ENCODE measurements at places on chromosomes 16 and 17.

DNA sequence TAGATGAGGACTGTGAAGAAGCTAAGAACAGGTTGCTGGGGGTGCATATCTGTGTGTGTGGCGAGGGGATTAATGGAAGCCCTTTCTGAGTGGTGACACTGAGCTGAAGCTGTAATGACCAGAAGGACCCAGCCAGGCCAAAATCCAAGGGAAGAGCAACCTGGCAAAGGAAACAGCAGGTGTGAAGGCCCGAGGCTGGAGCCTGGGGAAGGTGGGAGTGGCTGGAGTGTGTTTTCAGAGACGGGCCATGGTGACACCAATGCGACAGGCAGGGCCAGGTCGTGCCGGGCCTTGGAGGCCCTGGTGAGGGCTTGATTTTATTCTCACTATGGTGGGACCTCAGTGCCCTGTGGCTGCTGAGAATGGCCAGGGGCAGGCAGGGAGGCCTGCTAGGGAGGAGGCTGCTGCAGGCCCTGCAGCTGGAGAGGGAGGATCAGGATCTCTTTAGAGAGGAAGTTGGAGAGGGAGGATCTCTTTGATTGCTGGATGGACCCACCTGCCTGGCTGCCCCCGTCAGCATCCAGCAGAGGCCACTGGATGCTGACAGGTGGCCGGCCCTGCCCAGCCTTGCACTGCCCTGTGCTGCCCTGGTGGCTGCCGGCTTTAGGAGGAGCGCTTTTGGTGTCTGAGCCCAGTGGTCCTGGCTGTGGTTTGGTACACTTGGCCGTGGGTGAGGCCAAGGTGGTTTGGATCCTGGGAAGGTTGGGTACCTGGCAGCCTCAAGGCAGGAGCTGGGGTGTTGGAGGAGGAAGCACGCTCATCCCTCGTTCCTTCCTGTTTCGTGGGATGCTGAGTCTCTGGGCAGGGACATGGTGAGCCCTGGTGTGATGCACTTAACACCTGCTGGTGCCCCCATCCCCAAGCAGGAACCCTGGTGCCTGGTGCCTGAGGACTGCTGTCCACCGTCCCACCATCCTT lies 188.3 kb downstream of the SEC14L1 start:
- DNase-seq = no peak

DNA sequence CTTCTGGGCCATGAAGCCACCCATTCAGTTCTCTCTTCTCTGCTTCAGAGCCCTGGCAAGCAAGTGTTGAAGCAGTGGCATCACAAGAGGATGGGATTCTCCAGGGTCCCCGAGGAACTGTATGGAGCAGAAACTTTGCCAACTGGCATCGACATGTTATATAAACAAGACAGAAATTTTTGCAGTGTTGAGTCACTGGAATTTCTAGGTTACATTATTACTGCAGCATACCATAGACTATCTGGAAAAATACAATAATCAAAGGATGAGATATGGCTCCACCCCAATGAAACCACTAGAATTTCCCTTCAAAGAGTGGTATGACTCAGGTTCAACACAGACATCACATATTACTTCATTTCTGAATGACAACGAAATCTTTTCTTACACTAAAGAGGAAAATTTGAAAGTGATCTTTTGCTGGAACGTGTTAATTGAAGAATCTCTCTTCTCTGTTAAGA lies 343.0 kb upstream of the DYNLRB2 start:
- no peak for DNase-seq

- DNase-seq = no peak
These were observed 137.5 kb upstream of the IRX3 start for GRCh38 chr16:54424043-54424451.

DNA sequence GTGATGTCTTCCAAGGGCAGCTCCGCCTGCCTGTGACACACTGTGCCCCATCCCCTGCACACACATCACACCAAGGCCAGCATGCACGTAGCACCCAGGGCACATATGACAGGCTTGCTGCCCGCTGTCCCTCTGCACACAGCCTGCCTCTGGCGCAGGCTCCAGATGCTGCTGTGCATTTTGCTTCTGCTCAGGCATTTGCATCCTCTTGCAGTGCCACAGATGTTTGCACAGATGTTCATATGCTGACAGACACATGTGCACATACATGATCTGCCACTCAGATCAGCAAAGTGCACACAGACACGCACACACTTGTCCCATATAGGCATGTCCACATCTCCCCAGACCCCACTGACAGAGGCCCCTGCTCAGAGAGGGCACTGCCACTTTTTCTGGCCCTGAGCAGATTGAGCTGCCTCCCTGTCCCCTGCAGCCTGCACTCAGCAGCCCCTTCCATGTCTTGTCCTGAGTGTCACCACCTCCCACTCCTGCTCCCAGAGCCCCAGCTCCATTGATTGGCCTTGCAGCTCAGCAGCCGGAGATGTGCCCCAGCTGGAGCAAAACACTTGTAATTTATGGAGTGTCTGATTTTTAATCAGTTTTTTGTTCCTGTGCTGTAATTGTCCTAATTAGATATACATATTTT lies 115.1 kb upstream of the RPL38 start:
- no peak for DNase-seq

DNA sequence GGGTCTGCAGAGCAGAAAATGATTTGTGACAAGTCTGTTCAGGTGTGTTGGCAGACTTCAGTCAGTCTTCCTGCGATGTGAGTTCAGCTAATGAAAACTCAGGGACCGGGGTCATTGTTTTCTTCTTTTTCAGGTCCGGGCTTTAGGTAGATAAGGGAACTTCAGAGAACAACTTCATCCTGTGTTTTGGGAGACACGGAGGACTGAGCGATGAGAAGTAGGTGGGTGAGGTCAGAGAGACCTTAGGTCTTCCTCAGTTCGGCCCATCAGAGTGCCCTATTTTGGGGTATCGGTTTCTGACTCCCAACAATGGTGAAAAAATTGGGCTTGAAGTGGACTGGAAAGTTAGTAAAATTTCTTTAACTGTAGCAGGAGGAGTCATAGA lies 88.9 kb upstream of the ATF7IP2 start:
- no peak for DNase-seq

DNA sequence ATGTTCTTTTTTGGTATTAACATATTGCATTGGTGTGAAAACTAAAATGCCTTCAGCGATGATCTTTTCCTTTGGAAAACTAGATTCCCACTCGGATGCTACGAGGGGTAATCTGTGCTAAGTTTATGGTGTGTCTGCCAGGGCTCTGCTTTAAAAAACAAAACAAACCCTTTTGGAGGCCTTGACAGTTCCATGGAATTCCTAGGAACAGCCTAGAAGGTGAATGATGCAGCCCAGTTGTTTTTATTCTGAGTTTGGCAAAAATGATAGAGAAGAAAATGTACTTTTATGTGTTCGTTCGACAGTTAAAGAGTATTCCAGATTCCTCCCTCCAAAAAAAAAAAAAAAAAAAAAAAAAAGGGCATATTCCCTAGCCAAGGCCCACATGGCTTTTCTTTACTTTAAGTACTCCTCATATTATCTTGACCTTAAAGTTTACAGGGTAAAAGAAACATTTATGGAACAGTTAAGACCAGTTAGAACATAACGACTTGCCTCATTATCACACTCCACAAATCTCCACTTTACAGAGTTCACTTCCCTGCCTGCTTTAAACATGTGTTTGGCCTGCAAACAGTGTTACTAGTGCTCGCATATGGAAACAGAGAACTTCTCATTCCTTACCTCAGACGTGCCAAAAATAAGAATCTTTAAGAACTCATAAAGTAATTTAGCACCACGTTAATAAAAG lies 159.1 kb downstream of the WWOX start:
- no peak for DNase-seq

DNA sequence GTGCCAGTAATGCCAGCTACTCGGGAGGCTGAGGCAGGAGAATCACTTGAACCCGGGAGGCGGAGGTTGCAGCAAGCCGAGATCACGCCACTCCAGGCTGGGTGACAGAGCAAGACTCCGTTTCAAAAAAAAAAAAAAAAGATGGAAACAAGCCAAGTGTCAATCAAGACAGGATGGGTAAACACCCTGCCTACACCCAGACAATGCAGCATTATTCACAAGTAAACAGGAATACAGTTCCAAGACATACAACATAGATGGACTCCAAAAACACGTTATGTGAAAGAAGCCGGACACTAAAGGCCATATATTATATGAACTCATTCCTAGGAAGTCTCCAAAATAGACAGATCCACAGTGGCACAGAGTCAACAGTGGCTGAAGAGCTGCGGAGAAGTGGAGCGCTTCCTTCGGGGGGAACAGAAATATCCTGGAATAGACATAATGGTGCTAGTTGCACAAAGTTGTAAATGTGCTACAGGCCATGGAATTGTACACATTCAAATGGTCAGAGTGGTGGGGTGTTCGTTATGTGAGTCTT lies 33.9 kb downstream of the ANKRD11 start:
- no peak for DNase-seq

DNA sequence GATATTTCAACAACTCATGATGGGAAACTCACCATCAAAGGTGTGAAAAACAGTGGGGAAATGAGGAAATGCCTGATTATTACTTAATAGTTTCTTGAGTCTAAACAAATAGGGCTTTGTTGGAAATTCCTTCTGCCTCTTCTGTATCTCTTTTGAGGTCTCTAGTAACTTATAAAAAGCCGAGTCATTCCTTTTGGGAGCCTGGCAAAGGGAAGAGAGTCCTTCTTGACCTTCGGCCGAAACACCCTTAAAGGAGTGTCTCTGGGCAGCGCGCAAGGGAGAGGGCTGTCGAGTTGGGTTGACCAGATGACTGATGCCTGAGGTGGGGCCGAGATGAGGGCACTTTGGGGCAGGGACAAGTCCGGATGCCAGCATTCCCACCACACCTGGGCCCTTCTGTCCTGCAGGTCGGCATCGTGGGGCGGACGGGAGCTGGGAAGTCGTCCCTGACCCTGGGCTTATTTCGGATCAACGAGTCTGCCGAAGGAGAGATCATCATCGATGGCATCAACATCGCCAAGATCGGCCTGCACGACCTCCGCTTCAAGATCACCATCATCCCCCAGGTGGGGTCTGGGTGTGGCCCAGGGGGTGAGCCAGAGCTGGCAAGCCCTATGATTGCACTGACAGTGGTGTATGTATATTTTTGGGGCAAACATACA lies 89.2 kb downstream of the ABCC6 start:
- no peak for DNase-seq

Measured in T-helper 1 cell (primary cell).